ENCODE measurements at places on chromosomes 2 and 18.

DNA sequence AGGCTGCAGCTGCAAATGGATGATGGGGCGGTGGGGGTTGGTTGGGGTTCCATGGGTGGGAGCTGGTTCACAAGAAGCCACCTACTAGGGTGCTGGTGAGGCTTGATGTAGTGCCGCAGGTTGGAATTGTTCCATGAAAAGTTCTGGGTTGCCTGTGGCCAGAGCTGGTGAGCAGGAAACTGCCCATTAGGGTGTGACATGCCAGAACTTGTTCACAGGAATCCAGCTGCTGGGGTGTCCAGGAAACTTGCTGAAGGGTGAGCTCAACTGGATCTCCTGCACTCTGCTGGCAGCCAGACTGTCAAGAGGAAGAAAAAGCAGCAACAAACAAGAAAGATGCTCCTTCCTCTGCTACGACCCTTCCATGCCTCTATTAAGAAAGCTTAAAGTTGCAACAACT, 48.8 kb downstream of the MAP3K20 start:
- H3K36me3 ChIP-seq: no peaks in the 10 kb centered on the region
- no peak overlapping the region for H3K4me3 ChIP-seq
- DNase-seq: no peak
- H3K27me3 ChIP-seq: no peaks in the 10 kb centered on the region

DNA sequence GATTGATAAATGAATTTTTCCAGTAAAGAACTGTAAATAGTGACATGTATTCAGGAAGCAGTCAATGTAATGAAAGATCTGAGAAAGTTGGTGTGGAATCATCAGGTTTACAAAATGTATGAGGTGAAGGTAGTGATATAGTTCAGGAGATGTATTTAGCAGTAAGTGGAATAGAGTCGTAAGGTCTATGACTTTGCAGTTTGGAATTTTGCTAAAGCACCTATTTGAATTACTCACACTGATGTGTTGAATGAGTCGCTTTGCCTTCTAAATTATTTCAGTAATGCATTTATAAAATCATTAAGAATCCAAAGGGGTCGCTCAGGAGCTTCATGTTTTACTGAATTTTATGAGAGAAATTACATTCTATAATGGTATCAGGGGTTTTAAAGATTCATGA, 713.7 kb downstream of the DSC3 start:
- no peaks in the 10 kb centered on the region for H3K4me1 ChIP-seq
- H3K27ac ChIP-seq: no peak overlapping the region
- DNase-seq: no peak
- no peaks in the 10 kb centered on the region for H3K36me3 ChIP-seq

DNA sequence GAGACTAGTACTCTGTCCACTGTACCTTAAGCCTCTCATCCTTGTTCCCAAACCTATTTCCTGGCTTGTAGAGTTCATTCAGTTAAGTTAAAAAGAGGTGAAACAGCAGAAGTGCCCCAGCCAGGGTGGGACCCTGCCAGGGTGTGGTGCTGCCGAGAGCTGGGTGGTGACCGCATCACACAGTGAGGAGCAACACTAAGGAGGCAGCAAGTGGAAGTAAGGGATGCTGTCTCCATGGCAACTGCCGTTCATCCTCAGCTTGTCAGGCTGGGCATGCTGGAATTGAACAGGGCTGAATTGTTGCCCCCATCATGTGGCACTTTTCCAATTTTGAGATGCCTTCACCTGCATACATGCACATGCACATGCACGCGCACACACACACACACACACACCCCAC, 77.0 kb downstream of the VSNL1 start:
- no peak overlapping the region for H3K27ac ChIP-seq
- DNase-seq: no peak
- H3K36me3 ChIP-seq: no peaks in the 10 kb centered on the region

- DNase-seq: no peak
- no peak overlapping the region for H3K27ac ChIP-seq
- no peak overlapping the region for H3K4me3 ChIP-seq
- no peaks in the 10 kb centered on the region for H3K4me1 ChIP-seq
These were observed 56.2 kb upstream of the SMIM21 start for GRCh38 chr18:75483662-75484061.

GRCh38 chr18:73214970-73215369, 347.2 kb upstream of the NETO1 start:
- no peak for DNase-seq
- H3K27ac ChIP-seq: no peak overlapping the region

DNA sequence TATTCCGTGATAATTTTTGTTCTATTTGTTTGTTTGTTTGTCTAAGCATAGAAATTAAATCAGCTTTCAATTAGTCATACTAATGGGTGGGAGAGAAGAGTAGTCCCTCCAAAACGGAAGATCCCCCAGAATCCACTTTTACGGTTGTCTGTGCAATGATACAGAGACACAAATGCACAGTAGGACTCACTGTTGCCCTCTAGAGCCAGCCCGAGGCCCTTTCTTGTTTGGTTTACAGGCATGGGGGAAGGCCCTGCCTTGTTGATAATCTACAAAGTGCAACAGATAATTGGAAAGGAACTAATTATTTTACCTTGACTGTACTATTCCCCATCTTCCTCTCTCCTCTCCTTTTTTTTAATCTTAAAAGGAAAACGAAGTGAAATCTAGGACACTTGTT, 121.1 kb downstream of the ACOXL start:
- DNase-seq: no peak
- no peak overlapping the region for H3K4me3 ChIP-seq
- no peaks in the 10 kb centered on the region for H3K36me3 ChIP-seq
- H3K27ac ChIP-seq: no peak overlapping the region

GRCh38 chr18:46892842-46893241, 24.5 kb downstream of the PIAS2 start:
- no peak overlapping the region for H3K27ac ChIP-seq
- peaks cover 14% of the 10 kb centered on the region for H3K36me3 ChIP-seq
- no peaks in the 10 kb centered on the region for H3K4me1 ChIP-seq
- H3K27me3 ChIP-seq: no peaks in the 10 kb centered on the region
- DNase-seq: no peak

DNA sequence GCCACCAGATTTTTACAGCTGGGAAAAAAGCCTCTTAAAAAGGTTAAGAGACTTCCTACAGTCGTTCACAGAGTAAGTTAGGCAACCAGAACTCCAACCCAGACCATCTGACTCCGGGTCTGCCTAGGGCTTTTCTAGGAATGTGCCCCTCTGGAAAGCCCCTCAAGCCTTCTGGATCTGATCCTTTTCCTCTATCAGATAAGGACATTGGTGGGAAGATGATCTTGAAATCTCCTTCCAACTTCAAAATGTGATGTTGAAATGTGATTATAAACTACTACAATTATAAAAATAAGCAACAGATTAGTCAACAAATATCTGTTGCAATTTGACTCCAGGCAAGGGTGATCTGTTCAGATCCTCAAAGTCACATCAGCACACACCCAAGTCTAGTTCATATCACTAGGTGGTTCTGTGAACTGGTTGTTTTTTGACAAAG, 270.4 kb downstream of the ARHGAP15 start:
- H3K27me3 ChIP-seq: no peaks in the 10 kb centered on the region
- H3K4me1 ChIP-seq: no peaks in the 10 kb centered on the region
- no peak for DNase-seq
- H3K4me3 ChIP-seq: no peak overlapping the region

DNA sequence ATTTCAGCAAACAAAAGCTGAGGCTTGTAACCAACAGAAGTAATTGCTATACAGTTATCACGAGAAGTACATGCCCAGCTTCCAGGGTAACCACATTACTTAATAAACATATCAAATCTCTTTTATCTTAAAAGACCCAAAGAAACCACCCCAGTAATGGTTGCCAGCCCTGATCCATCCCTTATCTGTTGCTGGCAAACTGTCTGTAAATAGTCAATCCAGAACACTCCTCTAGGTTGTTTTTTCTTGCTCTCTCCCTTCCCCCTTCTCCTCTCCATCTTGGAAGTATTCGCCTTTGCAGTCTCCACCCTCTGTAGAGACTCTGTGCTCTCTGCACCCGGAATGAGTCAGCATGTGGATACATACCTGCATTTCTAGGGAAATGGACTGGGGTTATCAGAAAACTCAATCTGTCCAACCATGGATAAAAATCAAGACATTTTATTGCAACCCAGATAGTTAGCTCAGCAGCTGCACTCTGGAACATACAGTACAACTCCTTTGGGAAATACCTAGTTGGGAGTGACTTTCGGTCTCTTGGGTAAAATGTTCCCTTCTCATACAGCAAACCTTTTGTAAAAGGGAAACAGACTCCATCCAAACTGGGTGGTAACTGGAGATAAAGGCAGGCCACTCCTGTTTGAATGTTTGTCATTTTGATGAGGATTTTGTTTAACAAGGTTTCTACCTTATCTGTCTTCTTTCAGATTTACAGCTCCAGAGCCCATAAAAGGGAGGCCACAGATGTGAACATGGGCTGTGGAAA, 123.5 kb upstream of the FOSL2 start:
- DNase-seq: no peak
- no peaks in the 10 kb centered on the region for H3K36me3 ChIP-seq

DNA sequence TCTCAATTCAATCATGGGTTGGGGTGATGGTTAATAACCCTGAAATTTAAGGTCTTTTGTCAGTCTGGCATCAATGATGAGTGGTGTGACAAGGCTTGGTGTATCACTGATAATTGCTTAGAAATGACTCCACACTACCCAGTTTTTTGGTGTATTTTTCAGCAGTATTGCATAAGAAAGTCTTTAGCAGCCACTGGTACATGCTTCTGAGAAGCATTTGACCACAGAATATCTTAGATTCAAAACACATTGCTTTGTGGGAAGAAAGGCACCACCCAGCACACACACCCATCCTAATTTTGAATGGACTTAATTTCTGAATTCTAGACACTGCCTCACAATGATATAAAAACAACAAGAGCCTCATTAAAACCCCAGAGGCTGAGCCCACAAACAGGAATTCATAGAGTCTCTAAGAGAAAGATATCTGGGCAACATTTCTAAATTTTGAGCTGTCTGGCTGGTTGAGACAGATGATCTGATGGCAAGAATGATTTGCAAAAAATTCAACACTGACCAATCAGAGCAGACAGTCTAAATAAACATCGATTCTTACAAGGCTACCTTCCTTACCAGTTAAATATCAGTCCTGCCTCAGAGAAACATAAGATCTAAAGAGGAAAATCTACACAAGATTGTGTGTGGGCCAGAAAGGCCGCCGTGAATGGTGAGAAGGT, 114.7 kb upstream of the CYP1B1 start:
- DNase-seq: no peak
- H3K36me3 ChIP-seq: no peaks in the 10 kb centered on the region
- H3K4me1 ChIP-seq: no peaks in the 10 kb centered on the region
- no peaks in the 10 kb centered on the region for H3K27me3 ChIP-seq

DNA sequence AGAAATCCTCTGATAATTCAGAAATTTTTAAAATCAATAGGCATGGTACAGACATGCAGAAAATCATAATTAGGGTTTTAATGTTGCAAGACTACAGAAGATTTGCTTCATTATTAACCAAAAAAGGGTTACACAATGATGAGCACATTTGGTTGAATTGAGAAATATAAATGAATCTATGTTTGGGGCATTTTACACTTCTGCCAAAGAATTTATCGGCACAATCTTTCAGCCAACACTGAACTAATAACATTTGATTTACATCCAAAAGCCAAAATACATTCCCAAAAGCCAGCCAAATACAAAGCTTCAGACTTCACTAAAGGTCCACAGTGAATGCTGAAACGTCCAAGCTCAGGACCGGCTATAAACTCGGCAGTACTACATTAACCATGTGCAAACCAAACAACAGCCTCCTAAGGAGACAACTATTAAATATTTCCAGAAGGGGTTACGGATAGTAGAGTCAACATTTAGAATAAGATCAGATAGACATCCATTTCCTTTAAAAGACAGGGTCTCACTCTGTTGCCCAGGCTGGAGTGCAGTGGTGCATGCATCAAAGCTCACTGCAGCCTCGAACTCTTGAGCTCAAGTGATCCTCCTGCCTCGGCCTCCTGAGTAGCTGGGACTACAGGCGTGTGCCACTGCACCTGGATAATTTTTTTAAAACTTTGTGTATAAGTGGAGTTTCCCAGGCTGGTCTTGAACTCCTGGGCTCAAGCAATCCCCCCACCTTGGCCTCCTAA, 29.4 kb downstream of the SPRED2 start:
- H3K36me3 ChIP-seq: no peaks in the 10 kb centered on the region
- H3K27ac ChIP-seq: no peak overlapping the region

- no peaks in the 10 kb centered on the region for H3K36me3 ChIP-seq
- no peaks in the 10 kb centered on the region for H3K27me3 ChIP-seq
- no peak overlapping the region for H3K4me3 ChIP-seq
- no peaks in the 10 kb centered on the region for H3K4me1 ChIP-seq
- DNase-seq: no peak
These were observed 98.5 kb downstream of the SMAD7 start for GRCh38 chr18:48852292-48852691.

- H3K27ac ChIP-seq: no peak within 1 kb of the TSS
- H3K36me3 ChIP-seq: no peaks in the 10 kb centered on the region
- DNase-seq: no peak
- H3K4me1 ChIP-seq: no peaks in the 10 kb centered on the region
- peaks cover 33% of the 10 kb centered on the region for H3K27me3 ChIP-seq
These were observed at the start of gene C2orf72 for GRCh38 chr2:231037202-231037730. Gene C2orf72 (plus strand): TSS chr2:231037523. CDS start chr2:231037566, 43 bp downstream.

DNA sequence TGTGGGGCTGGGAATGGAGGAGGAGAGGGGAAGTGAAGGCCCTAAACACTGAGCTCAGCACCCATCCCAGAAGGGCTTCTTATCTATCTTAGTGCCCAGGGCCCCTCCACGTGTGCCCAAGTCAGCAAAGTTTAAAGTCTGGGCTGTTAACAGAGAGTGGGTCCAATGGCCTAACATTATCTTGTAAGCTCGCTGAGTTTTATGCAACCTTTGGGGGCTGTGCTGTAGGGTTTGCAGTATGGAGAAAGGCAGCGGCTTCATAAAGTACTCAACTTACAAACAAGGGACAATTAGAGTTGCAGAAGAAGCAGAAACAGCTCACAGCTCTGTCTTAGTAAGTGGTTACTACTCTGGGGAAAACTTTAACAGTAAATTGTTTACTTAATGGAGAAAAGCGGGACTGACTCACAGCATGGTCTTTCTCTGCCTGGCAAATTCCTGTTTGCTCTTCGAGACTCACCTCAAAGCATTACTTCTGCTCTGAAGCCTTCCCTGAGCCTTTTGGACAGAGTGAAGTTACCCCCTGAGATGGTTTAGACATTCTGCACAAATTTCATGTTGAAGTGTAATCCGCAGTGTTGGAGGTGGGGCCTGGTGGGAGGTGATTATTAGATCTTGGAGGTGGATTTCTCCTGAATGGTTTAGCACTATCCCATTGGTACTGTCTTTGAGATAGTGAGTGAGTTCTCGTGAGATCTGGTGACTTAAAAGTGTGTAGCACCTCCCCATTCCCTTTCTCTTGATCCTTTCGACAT, 9.0 kb downstream of the ENOSF1 start:
- peaks cover 10% of the 10 kb centered on the region for H3K36me3 ChIP-seq
- no peak overlapping the region for H3K4me3 ChIP-seq
- no peaks in the 10 kb centered on the region for H3K27me3 ChIP-seq
- no peak overlapping the region for H3K27ac ChIP-seq

DNA sequence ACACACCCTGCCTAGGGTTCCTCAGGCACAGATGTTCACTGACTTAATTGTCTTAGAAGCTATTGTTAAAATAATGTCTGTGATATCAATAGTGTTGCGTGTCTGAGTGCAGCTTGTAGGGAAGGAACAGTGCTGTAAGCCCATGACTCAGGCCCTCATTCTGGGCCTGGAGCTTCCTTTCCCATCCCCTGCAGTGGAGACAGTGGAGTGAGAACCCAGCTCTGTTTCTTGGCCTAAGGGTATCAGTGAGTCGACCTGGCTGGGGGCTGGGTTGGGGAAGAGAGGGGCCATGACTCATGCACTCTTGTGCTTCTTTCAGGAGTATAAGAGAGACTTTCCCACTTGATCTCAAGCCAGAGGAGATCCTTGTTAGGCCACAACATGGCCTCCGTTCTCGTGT, 106.8 kb downstream of the HRH4 start:
- no peak for DNase-seq
- no peaks in the 10 kb centered on the region for H3K27me3 ChIP-seq
- H3K36me3 ChIP-seq: no peaks in the 10 kb centered on the region
- H3K4me1 ChIP-seq: no peaks in the 10 kb centered on the region
- no peak overlapping the region for H3K27ac ChIP-seq
